SJCRH30 (cell line): ENCODE measurements at places on chromosomes 16 and 17. TPM values are rescaled to one million over a fixed set of nuclear protein-coding genes. Genes with fewer than 3 reads are reported as not detected.

DNA sequence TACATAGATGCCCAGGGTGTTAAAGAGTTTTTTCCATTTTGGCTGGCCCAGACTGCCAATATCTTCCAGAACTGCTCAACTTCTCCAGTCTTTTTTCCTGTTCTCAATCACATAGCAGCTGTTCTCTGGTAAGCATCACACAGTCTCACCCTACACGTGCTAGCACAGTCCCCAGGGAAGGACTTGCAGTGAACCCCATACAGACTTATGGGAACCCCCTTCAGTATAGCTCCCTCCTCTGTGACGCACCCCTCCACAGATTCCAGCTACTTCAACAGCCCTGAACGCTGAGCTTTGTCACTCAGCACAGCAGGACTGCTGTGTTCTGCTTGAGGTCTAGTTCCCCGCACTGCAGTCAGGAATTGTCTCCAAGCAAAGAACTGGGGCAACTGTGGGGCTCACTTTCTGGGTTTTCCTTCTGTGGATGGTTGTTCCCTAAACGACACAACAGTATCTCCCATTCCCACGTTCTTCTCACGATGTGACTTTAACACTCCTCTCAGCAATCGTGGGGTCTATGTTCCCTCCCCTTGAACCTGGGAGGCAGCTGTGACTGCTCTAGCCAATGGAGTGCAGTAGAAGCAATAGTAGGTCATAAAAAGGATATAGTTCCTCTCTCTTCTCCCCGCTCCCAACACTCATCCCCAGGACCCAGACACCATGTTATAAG is 3.6 kb downstream of the MMP28 start:
- no peak overlapping the region for H3K27ac ChIP-seq
- no peaks in the 10 kb centered on the region for H3K4me1 ChIP-seq
- H3K4me3 ChIP-seq = no peak overlapping the region
- DNase-seq = no peak
- H3K36me3 ChIP-seq = no peaks in the 10 kb centered on the region

DNA sequence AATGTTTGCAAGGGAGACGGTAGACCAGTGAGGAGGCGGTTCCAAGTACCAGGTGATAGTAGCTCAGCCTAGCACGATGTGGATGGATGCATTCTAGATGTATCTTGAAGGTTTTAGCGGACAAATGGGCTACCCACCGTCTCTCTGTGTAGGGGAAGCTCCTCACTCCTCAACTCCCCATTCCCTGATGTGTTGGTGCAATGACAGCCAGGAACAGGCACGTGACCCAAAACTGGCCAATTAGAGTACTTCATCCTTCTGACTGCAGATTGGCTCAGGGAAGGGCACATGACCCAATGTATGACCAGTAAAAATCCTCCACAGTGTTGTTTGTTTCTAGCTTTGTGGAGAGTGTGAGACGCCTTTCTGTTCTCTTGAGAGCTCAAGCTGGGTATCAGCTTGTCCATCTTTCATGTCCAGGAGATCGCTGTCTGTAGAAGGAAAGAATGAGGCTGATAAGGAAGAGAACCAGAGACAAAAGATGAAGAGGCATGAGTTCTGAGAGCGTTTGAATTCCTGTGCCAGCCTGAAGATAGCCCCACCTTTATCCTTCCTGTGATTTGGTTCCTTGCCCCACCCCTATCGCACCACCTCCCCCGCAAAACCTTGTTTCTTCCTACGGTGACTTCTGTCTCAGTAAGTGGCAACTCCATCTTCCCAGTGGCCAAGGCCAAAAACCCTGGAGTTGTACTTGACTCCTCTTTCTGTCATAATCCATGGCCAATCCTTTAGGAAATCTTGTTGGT is 2.3 kb upstream of the BORCS6 start:
- no peaks in the 10 kb centered on the region for H3K36me3 ChIP-seq
- no peaks in the 10 kb centered on the region for H3K27me3 ChIP-seq
- H3K27ac ChIP-seq = peak overlapping the region; percentile 20; the same call in 1 of the 2 replicates
- peaks cover 5% of the 10 kb centered on the region; the same call in 1 of the 2 replicates for H3K4me1 ChIP-seq
- DNase-seq = peak; percentile 74

GRCh38 chr16:75732871-75733270 is 6.6 kb upstream of the CPHXL start:
- no peaks in the 10 kb centered on the region for H3K36me3 ChIP-seq
- no peak overlapping the region for H3K4me3 ChIP-seq
- H3K4me1 ChIP-seq = no peaks in the 10 kb centered on the region
- no peak for DNase-seq
- no peaks in the 10 kb centered on the region for H3K27me3 ChIP-seq
- H3K27ac ChIP-seq = no peak overlapping the region

- DNase-seq = no peak
- no peaks in the 10 kb centered on the region for H3K36me3 ChIP-seq
- H3K27ac ChIP-seq = no peak overlapping the region
- H3K4me1 ChIP-seq = peaks cover 19% of the 10 kb centered on the region
- no peak overlapping the region for H3K4me3 ChIP-seq
Measured at GRCh38 chr16:53995378-53995777, 291.2 kb downstream of the IRX3 start.

GRCh38 chr17:28925912-28926365 is 23.1 kb upstream of the DHRS13 start:
- no peak for DNase-seq
- H3K4me1 ChIP-seq = 0 out of 2 replicates have a peak, but pooled peaks cover 3% of the 10 kb centered on the region
- no peak overlapping the region for H3K27ac ChIP-seq
- no peaks in the 10 kb centered on the region for H3K27me3 ChIP-seq

DNA sequence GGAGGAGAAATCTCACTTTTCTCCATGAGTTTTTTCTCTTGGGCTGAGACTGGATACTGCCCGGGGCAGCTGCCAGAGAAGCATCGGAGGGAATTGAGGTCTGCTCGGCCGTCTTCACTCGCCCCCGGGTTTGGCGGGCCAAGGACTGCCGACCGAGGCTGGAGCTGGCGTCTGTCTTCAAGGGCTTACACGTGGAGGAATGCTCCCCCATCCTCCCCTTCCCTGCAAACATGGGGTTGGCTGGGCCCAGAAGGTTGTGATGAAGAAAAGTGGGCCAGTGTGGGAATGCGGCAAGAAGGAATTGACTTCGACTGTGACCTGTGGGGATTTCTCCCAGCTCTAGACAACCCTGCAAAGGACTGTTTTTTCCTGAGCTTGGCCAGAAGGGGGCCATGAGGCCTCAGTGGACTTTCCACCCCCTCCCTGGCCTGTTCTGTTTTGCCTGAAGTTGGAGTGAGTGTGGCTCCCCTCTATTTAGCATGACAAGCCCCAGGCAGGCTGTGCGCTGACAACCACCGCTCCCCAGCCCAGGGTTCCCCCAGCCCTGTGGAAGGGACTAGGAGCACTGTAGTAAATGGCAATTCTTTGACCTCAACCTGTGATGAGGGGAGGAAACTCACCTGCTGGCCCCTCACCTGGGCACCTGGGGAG is 19.1 kb downstream of the NGFR start:
- H3K27me3 ChIP-seq = no peaks in the 10 kb centered on the region
- no peak for DNase-seq
- peaks cover 40% of the 10 kb centered on the region for H3K36me3 ChIP-seq
- H3K4me1 ChIP-seq = peaks cover 32% of the 10 kb centered on the region

Gene GNGT2
- 2.8 and 5.3 TPM in 2 replicates for total RNA-seq

DNA sequence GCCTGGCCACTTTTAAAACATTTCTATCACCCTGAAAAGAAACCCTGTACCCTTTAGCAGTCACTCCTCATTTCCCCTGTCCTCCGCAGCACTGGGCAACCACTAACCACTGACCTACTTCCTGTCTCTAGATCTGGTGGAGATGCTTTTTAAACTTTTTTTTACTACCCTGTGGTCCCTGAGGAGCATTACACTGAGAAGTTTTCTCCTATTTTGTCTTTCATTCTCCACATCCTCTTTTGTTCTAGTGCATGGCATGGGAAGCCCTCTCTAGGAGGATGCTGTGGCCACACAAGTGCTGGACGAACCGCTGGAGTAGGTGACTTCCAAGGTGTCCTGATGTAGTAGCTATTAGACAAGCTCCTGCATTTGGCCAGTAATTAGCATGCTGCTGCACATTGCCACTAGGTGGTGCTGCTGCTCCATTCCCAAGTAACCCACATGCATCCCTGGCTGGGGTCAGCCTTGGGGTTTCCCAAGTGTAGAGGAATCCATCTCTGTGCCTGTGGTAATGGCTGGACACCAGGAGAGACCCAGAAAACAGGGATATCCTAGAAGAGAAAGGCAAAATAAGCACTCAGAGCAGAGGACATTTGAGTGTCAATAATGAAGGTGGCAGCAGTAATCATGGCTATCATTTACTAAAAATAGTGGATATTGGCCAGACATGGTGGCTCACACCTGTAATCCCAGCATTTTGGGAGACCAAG is 143.8 kb upstream of the CRHR1 start:
- H3K36me3 ChIP-seq = peaks cover 18% of the 10 kb centered on the region
- H3K27ac ChIP-seq = no peak overlapping the region
- H3K27me3 ChIP-seq = no peaks in the 10 kb centered on the region

- H3K27ac ChIP-seq = no peak overlapping the region
Measured at GRCh38 chr16:54493061-54493460, 206.5 kb upstream of the IRX3 start.

- H3K27ac ChIP-seq = peak within 1 kb of the TSS; percentile 48
- peak within 1 kb of the TSS; percentile 79 for H3K4me3 ChIP-seq
- H3K27me3 ChIP-seq = no peaks in the 10 kb centered on the region
- H3K4me1 ChIP-seq = peaks cover 6% of the 10 kb centered on the region; the same call in 1 of the 2 replicates
- no peaks in the 10 kb centered on the region for H3K36me3 ChIP-seq
Measured at GRCh38 chr16:10942352-10943063, at the start of gene DEXI. Gene DEXI, minus strand, starts transcription at chr16:10942468. Its CDS starts 463 bp downstream, at chr16:10942005.

GRCh38 chr16:68229431-68230175 is 6.3 kb downstream of the ESRP2 start:
- peak; percentile 47 for DNase-seq
- H3K36me3 ChIP-seq = no peaks in the 10 kb centered on the region; the same call in 1 of the 2 replicates
- no peak overlapping the region for H3K27ac ChIP-seq
- no peaks in the 10 kb centered on the region for H3K27me3 ChIP-seq

DNA sequence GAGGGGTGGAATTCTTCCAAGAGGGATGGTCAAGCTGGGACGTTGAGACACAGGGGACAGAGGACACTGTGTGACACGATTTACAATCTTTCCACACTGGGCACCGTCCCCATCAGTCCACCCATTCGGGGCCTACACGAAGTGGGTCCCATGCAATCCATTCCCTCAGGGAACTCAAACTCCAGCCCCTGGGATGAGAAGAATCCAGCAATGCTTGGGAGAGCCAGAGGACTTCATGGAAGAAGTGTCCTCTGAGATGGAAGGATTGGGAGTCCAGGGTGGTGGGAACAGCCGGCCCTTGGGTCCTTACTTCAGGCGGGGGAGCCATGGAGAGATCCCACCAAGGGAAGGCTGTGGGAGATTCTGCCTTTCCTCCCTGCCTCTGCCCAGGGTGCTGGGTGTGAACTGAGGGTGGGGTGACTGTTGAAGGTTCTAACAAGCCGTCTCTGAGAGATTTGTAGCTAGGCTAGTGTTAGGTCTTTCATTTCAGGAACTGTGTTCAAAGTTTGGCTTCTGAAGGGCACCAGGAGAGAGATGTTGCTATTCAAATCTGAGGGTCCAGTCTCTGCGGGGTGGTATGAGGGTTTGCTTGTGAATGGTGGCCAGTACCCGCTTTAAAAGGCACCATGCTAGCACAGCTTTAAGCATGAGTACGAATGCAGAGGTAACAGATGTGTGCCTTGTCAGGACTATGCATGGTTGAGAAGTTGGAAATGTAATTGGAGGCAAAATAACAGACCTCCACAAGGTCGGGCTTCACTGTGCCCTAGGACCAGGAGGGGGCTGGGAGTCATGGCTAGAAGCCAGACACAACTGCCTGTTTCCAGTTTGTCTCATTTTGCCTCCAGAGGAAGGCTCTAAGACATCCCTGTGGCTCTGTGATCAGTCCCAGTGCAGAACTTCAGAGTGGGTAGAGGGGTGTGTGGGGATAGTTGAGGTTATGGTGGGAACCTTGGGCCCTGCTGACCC is 1.9 kb downstream of the ATP1B2 start:
- H3K36me3 ChIP-seq = no peaks in the 10 kb centered on the region
- no peak overlapping the region for H3K4me3 ChIP-seq
- no peak overlapping the region for H3K27ac ChIP-seq
- peaks cover 7% of the 10 kb centered on the region; the same call in 1 of the 2 replicates for H3K27me3 ChIP-seq

DNA sequence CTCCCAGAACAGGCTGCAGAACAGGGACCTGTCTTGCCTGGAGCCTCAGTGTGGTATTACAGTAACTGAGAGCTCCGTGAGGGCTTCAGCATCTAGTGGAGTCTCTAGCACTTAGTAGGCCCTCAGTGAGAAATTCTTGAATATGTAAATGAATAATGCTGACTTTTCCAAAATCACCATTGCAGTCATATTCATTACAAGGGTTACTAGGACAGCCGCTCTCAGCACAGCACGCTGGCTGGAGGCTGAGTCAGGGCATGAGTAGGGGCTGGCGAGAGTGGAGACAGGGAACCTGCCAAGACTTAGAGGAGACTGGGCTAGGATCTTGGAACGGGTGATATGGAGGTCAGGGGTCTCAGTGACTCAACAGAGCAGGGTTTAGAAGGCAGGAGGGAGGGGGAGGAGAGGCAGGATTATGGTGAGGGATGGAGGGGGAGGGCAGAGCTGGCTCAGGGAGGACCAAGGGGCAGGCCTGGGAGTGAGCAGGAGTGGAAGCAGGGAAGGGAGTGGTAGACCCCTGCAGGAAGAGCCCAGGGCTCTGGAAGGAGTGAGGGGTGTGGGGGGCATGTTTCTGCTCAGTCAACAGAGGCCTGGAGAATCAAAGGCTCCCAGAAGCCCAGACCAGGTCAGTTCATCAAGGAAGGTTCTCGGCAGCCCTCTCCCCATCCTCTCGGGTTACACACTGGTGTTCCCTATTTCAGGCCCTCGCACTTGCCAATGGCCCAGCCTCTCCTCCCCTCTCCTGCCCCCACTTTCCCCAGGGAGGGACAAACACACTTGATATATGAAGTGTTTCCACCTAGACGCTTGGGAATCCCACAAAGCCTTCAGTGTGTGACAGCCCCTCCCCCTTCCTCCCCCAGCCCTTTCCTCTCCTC is 42.3 kb downstream of the FZD2 start:
- no peak overlapping the region for H3K4me3 ChIP-seq
- peaks cover 62% of the 10 kb centered on the region for H3K4me1 ChIP-seq
- peak; percentile 69 for DNase-seq
- H3K27ac ChIP-seq = peak overlapping the region; percentile 21; the same call in 1 of the 2 replicates
- H3K36me3 ChIP-seq = no peaks in the 10 kb centered on the region

DNA sequence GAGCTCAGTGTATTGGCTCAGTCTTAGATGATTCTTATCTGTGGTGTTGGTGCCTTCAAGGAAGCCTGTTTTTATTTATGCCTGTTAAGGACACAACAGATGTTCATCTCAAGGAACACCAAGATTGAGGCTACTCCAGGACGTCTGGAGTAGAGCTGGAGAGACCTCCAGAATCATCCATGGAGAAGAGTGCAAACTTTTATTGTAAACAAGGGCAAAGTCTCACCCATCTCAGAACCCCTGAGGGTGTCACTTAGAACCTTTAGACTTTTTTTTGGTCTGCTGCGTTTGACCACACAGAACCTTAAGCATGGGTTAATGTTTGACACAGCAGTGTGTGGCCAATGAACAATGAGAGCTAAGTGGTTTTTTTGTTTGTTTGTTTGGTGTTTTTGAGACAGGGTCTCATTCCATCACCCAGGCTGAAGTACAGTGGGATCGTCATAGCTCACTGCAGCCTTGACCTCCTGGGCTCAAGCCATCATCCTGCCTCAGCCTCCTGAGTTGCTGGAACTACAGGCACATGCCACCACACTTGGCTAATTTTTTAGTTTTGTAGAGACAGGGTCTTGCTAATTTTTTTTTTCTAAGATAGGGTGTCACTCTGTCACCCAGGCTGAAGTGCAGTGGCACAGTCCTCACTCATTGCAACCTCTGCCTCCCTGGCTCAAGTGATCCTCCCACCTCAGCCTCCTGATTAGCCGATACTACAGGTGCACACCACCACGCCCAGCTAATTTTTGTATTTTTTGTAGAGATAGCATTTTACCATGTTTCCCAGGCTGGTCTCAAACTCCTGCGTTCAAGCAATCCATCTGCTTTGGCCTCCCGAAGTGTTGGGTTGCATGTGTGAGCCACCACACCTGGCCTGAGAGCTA is 16.3 kb downstream of the SLC47A1 start:
- no peak for DNase-seq
- no peaks in the 10 kb centered on the region for H3K36me3 ChIP-seq
- no peaks in the 10 kb centered on the region for H3K4me1 ChIP-seq
